Retina (tissue), 1 donor: ENCODE measurements at places on chromosomes 6 and 20.

- DNase-seq = no peak
Observed at GRCh38 chr6:96721227-96721626, 116.0 kb downstream of the GPR63 start.

DNA sequence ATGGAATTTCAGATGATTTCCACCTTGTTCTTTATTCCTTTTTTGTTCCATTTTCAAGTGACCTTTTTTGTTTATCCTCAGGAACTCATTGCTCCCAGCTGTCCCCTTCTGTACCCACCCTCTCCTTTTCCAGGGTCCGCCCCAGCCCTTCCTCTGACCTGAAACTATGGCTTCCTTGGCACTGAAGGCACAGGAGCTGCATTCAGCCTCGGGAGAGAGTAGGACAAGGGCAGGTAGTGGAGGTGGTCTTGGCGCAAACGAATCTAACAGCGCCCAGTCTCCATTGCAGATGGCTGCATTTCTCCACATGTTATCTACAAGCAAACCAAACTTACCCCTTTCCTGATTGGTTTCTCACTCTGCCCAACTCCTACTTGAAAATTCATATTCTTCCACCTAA lies 8.8 kb upstream of the ULBP2 start:
- DNase-seq = no peak

GRCh38 chr20:60050193-60050947 lies 92.1 kb downstream of the CDH26 start:
- DNase-seq = no peak

- DNase-seq = no peak
Observed at GRCh38 chr6:4178737-4179333, 43.5 kb upstream of the ECI2 start.

- no peak for DNase-seq
Observed at GRCh38 chr6:118903138-118903537, 9.2 kb downstream of the ASF1A start.

DNA sequence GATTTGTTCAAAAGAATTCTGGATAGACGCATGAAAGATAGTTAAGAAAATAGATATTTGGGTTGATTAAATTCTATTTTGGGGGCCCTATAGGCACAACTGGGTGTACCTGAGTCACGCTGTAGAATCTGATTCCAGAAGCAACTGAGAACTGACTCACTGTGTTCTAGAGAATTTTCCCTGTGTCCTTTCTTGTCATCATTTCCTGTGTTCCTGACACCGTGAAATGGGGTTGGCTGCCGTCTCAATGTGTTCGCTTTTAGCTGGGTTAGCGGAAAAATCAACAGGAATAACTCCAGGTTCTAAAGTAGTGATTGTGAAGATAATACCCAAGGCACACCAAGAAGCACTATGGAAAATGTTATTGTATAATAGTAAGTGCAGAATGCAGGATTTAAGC lies 5.0 kb downstream of the GCNT2 start:
- DNase-seq = no peak

DNA sequence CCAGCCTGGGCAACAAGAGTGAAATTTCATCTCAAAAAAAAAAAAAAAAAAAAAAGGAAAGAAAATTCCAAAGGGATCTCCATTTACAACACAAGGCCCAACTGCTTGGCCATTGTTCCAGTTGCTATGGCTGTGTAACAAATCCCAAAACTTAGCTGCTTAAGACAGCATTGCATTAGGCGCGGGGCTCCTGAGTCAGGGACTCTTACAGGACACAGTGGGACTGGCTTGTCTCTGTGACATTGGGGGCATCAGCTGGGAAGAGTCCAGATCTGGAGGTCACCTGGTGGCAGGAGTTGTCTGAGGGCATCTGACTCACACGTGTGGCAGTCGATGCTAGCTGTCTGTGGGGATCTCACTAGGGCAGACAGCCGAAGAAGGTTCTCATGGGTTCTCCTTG lies 35.6 kb downstream of the TTLL9 start:
- DNase-seq = no peak

- DNase-seq = peak; percentile 67
Observed at GRCh38 chr20:14335052-14335451, 2.4 kb downstream of the FLRT3 start.

DNA sequence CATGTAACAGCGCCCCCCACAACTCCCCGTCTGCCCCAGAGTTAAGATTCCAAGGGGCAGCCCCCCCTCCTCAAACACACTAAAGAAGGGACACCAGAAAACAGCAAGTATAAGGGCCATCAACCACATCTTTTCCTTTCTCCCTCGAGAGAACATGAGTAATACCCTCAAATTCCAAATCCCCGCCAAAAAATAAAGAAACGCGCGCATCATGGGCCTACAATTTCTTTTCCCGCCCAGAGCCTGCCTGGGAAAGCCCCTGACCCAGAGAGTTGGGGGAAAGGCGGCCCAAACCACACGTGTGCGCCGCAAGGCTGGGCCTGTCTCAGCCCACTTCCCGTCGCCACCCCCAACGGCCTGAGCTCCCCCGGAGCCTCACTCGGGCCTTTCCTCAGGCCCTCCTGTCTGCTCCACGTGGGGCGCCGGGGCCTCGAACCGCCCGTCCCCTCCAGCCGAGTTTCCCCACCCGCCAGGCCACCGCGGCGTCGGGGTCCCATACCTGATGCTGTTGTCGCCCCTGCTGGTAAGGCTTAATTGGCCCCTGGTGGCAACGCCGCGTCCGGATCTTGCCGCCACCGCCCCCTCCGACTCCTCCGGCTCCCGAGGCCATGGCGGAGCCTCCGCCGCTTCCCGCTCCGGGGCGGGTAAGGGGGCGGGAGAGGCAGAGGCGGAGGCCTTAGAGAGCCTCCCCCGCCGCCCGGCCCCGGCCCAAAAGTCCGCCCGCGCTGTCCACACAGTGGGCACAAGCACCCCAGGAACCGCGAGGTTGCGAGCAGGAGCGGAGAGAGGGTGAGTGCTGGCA lies 746 bp downstream of the NUP153 start:
- no peak for DNase-seq

- DNase-seq = no peak
Observed at GRCh38 chr6:166588691-166589336, 2.3 kb upstream of the RAMACL start.

GRCh38 chr20:6397115-6397514 lies 274.3 kb upstream of the FERMT1 start:
- no peak for DNase-seq

DNA sequence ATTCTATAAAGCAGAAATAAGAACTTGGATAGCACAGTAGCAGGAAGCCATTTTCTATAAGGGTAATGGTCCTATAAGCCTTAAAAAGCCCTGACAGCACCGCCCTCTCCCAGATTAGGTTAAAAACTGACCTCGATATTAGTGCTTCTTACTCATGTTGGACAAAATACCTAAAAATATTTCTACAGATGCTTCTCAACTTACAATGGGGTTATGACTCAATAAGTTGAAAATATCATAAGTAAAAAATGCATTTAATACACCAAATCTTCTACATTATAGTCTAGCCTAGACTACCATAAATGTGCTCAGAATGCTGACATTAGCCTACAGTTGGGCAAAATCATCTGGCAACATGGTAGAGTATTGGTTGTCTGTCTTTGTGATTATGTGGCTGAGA lies 70.3 kb downstream of the SESN1 start:
- DNase-seq = no peak

DNA sequence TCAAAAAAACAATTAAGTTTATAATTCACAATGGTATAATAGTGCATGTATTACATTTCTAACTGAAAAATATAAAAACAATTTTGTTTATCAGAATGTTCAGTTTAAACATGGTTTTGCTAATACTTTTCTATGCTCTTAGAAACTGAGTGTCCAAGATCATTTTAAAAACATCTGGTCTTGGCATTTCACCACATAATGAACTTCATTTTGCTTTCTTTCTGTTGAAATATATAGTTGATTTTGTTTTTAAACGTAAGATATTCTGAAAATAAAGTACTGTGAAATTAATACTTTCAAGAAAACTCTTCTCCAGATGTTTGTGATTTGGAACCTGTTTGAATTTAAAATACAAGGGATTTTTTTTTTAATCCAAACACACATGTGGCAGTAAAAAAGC lies 264.4 kb downstream of the COL12A1 start:
- no peak for DNase-seq

GRCh38 chr6:53906842-53907241 lies 112.0 kb downstream of the LRRC1 start:
- DNase-seq = no peak

- no peak for DNase-seq
Observed at GRCh38 chr6:136654086-136654485, 103.9 kb upstream of the MAP7 start.

- peak; percentile 84 for DNase-seq
Observed at GRCh38 chr20:3710703-3711483, 1.5 kb downstream of the SIGLEC1 start.

- no peak for DNase-seq
Observed at GRCh38 chr6:154457046-154457713, 53.3 kb downstream of the CNKSR3 start.

- DNase-seq = no peak
Observed at GRCh38 chr6:71209626-71210025, 79.0 kb upstream of the OGFRL1 start.

GRCh38 chr20:17661121-17661744 lies 20.8 kb downstream of the RRBP1 start:
- DNase-seq = no peak

GRCh38 chr20:18585134-18585533 lies 2.7 kb upstream of the DTD1 start:
- no peak for DNase-seq

DNA sequence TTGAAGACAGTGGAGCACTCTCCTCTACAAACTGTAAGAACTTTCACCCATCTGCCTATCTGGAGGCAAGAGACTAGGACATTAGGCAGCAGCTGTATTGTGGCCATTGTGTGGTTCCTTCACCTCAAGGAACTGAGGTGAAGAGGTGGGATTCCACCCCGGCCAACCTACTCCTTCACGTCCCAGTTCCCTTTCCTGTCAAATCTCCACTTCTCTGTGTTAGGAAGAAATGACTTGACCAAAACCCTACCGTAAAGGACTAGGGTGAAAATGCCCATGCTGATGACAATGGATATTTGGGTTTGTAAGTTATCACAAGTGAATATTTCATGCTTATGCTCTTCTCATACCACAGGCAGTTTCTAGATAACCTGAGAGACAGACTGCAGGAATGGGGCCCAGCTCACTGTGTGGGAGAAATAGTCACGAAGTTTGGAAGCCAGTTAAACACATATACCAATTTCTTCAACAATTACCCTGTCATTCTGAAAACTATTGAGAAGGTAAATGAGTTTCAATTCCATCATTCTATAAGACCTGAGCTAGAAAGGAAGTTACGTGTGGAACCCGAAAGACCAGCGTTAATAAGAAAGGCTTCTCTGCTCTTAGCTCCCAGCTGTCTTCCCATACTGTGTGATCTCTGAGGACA lies 86.6 kb downstream of the ECT2L start:
- DNase-seq = no peak

DNA sequence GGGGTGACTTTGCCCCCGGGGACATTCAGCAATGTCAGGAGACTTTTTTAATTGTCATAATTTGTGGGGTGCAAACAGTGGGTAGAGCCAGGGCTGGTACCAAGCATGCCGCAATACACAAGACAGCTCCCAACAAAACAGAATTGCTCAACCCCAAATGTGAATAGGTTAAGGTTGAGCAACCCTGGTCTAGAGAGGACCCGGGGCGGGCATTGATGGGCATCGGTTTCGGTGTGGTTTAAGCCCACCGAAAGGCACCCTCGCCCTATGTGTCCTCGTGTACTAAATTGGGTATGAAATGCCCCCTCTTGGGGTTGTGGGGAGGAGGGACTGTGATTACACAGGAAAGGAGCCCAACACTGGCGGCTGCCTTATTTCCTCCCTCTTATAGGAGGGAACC lies 36.0 kb downstream of the KIAA1755 start:
- no peak for DNase-seq

GRCh38 chr20:17854307-17854903 lies 114.2 kb downstream of the SNX5 start:
- DNase-seq = peak; percentile 34

DNA sequence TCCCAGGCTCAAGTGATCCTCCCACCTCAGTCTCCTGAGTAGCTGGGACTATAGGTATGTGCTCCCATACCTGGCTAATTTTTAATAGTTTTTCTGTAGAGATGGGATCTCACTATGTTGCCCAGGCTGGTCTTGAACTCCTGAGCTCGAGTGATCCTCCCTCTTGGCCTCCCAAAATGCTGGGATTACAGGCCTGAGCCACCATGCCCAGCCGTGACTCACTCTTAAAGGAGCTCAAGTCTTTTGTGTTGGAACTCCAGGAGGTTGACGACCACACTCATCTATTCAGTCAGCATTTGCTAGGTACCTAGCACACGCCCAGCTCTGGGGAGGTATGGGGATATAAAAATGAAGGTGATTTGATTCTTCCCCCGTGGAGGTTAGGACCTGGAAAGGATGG lies 62.8 kb downstream of the UTRN start:
- no peak for DNase-seq

- DNase-seq = no peak
Observed at GRCh38 chr20:36030149-36030548, 61.8 kb downstream of the CNBD2 start.

- DNase-seq = no peak
Observed at GRCh38 chr6:22529866-22530265, 39.5 kb upstream of the HDGFL1 start.

- peak; percentile 20 for DNase-seq
Observed at GRCh38 chr20:63529180-63529860, 7.9 kb downstream of the PTK6 start.

- no peak for DNase-seq
Observed at GRCh38 chr6:158366363-158366762, 54.1 kb downstream of the TULP4 start.

- DNase-seq = no peak
Observed at GRCh38 chr6:38708496-38708895, 5.6 kb upstream of the GLO1 start.
